ENCODE measurements at places on chromosomes 11 and 22.
A peak's percentile ranks its signal among the peaks of the same experiment; 100 is the strongest.

- DNase-seq, result no peak
Measured at GRCh38 chr11:24240496-24241175, 256.2 kb upstream of the LUZP2 start.

- DNase-seq, result no peak
Measured at GRCh38 chr11:65658174-65659021, 4.3 kb downstream of the RELA start.

DNA sequence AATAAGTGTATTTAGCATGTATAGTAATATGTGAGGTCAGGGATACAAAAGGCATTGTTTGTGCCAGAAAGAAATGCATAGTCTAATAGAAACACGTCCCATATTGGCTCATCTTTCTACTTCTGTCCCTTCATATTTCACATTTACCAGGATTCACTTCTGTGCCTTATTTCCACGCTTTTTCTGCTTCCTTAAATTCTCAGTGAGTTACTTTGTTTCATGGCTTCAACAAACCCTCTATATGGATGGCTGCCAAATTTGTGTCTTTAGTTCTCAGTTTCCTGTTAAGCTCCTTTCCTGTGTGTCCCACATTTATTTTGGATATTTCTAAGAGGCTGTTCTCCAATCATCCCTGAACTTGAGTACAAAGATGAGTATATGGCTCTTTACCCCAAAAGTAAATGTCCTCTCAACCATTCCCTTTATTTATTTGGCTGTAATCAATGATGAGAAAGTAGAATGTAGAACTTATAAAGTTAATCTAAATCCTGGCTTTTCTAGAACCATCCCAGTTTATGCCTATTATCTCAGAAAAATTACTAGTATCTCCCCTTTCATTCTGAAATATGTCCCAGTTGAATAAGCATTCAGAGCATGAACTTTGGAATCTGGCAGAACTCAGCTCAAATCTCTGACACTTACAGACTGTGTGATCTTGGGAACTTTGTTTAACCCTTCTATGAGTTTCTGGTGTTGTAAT, 23.5 kb downstream of the OR8B12 start:
- no peak for DNase-seq

DNA sequence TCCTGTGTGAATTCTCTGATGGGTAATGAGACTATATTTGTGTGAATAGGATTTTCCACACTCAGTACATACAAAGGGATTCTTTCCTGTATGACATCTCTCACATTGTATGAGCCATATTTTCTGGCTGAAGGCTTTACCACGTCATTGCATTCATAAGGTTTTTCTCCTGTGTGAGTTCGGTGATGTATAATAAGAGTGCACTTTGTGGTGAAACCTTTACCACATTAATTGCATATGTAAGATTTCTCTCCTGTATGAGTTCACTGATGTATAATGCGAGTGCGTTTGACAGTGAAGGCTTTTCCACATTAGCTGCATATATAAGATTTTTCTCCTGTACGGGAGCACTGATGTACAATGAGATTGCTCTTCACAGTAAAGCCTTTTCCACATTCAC, 455.4 kb upstream of the CNTN5 start:
- DNase-seq, result peak; percentile 68

GRCh38 chr11:14212986-14213385, 146.0 kb downstream of the RRAS2 start:
- DNase-seq, result no peak

GRCh38 chr11:34614344-34615104, 6.4 kb upstream of the EHF start:
- no peak for DNase-seq

DNA sequence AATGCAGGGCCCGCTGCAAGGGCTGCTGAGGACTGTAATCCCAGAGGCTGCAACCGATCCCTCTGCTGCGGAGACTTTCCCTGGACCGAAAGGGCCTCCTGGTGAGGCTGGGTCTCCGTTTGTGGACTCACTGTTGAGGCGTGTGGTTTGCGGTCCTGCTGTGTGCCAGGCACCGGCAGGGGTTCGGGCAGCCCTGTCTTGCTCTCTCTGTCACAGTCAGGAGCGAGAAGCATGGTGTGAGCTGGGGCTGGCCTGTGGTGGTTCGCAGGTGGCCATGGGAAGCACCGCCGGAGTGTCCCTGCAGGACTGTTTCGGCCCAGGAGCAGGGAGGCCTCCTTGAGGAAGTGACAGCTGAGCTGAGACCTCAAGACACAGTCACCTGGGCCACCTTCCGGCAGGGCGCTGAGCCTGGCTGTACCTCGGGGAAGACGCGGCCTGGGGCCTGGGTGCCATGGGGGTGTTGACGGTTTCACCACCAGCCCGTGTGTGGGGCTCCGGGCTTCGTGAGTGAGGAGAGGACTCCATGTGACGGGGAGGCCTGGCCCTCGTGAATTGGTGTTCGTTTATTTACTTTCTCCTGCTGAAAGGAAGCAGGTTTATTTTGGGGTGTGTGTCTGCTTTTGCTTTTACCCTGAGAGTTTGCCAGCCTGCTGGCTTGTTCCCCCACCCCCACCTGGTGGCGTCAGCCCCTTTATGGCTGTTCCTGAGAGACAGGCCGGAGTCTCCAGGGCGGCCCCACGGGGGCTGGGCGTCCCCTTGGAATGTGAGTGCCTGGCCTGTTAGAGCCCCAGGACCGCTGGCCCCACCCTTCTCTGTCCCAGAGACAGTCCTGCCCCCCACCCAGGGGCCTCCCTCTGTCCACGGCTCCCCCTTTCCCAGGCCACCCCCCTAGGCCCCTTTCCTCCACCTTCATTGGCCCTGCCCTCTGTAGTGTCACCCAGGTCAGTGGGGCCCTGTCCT, 122.5 kb downstream of the KCNQ1OT1 start:
- DNase-seq, result no peak

DNA sequence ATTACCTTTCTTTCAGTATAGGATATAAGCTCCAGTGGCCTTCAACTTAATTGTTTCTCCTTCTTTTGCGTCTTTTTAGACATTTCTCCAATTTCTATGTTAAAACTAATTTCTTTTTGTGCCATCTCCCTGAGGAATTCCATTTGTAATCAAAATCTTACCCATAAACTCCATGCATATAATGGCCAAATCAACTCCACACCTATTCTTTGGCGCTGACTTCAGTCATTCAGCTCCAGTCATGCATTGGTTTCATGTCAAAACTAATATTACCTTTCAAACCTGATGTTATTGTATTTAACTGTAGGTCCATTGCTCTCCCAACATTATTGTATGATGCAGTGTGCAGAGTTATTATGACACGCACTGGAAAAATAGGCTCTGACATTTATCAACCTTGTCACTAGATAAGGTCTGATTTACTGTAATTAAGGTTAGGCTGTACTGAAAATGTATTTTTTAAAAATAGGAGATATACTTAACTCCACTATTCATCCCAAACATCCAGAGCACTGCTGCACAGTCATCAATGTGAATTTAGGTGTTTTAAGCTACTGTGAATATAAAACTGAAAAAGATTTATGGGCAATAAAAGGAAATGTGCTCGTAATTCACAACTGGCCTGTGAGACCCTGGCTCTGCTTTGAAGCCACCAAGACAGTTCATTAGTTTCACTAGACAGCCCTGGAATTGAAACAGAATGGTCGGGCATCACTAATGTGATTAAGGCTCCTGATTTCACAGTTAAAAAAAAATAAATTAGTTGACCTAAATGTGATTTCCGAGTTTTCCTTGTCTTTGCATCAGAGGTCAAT, 180.6 kb upstream of the GRIA4 start:
- DNase-seq, result peak; percentile 76

GRCh38 chr11:73172992-73173656, 31.0 kb upstream of the FCHSD2 start:
- no peak for DNase-seq

DNA sequence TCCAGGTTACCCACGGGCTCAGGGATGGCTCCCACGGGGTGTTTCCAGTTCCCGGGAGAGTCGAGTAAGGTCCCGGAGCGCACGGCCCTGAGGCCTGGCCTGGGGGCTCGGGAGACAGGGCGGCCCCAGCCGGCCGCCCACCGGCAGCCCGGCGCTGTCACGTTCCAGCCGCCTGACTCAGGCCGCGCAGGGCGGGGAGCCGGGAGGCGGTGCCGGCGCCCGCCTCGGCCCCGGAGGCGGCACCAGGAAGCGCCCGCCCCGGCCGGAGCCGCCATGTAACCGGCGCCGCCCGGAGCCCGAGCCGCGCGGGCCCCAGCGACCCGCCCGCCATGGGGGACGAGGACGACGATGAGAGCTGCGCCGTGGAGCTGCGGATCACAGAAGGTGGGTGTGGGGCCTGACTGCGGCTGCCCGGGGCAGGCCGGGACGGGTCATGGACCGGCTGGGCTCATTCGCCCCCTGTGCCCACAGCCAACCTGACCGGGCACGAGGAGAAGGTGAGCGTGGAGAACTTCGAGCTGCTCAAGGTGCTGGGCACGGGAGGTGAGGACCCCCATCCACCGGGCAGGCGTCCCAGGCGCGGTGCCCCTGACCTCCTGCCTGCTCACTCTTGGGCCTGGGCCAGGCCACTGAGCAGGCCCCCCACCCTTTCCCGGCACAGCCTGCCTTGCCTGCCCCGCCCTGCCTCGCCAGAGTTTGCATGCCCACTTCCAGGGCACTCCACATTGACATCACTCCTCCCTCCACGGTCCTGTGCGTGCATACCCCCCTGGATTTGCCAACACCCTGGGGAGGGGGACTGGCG, at the start of gene RPS6KA4:
RPS6KA4 (plus strand) TSS at position 256 of the 805 bp plus-strand sequence; CDS start at position 330, 74 bp downstream.
- DNase-seq, result peak; percentile 78

DNA sequence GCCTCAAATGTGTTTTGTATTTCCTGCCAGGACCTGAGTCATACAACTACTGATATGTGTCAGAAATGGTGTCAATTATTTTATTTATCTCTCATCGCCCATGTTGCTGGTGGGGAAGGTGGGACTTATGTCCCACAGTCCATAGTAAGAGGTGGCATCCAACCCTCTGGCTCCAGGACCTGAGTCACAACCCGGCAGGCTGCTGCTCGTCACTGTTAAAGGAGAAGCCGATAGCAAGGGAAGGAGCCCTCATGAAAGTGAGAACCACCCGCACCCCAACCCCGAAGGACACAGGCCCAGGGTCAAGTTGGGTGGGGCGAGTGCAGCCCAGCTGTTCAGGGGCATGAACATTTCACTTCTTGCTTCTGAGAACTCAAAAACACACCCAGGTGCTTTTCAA, 33.1 kb upstream of the TP53I11 start:
- DNase-seq, result no peak

GRCh38 chr11:11993839-11994238, 14.6 kb downstream of the DKK3 start:
- DNase-seq, result peak; percentile 56

DNA sequence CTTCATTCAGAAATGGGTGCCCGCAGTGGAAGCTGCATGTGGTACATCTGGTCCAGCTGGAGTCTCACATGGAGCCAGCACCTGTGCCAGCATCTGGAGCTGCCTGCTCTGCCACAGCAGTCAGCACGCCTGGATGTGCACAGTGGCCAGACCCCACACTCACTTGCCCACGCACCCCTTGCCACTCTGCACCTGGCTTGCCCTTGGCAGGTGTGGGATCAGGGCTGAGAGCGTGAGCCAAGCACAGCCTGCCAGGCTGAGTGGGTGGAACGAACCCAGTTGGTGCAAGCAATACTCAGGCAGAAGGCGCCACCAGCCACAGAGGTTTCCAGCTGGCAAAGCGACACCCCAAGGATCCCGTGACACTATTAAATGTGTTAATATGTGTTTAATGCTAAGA, 95.5 kb upstream of the AMOTL1 start:
- no peak for DNase-seq

DNA sequence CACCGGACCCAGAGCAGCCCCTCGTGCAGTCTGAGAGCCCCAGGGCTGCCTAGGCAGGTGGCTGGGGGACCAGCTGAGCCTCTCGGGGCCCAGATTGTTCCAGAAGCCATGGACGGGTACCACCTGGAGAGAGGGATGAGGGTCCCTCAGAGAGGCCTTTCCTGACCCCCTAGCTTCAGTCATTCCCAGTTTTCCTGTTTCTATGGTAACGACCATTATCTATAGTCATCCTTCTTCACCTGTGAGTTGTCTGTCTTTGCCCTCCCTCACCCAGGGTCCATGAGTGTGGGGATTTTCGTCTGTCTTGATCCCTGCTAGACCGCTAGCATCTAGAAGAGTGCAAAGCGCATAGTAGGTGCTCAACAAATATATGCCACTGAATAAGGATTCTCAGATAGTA, 76.3 kb upstream of the TCF20 start:
- DNase-seq, result no peak

- DNase-seq, result peak; percentile 97
Measured at GRCh38 chr11:134068829-134069425, at the start of gene JAM3. TSS of gene JAM3 (plus strand) at chr11:134069072. CDS start at chr11:134069084, 12 bp downstream.

- DNase-seq, result no peak
Measured at GRCh38 chr22:20802452-20802851, 28.5 kb downstream of the SERPIND1 start.

GRCh38 chr11:86488553-86488952, 113.9 kb downstream of the CCDC81 start:
- peak; percentile 33 for DNase-seq

DNA sequence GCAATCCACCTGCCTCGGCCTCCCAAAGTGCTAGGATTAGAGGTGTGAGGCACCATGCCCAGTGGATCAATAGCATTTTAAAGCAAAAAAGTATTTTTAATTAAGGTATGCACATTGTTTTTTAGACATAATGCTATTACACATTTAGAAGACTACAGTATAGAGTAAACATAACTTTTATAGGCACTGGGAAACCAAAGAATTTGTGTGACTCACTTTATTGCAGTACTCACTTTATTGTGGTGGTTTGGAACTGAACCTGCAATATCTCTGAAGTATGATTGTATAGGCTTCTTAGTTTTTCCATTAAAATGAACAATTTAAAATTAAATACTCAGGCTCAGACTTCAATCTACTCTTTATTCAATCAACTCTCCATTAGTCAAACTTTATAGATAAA, 17.5 kb upstream of the CD3E start:
- no peak for DNase-seq

GRCh38 chr22:45163099-45163450, 650 bp upstream of the NUP50 start:
- DNase-seq, result peak; percentile 71

DNA sequence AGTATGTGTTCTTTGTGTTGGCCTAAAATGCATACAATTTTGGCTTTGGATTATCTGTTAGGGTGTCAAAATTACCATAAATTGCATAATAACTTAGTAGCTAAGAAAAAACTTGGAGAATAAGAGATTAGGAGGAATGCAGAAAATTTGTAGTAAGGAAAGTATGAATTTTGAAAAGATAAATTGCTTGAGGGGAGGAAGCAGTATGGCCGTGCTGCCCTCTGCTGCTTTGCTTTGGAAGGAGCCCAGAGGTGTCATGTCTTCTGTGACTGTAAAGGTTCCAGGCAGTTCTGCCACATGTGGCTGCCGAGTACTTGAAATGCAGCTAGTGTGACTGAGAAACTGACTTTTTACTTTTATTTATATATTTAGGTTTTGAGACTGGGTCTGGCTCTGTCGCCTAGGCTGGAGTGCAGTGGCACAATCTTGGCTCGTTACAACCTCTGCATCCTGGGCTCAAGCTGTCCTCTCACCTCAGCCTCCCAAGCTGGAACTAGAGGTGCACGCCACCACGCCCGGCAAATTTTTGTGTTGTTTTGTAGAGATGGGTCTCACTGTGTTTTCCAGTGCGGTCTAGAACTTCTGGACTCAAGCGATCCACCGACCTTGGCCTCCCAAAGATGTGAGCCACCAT, 1.8 kb downstream of the ADSL start:
- DNase-seq, result peak; percentile 64

GRCh38 chr11:75582895-75583717, 21.1 kb downstream of the SERPINH1 start:
- peak; percentile 94 for DNase-seq

- peak; percentile 28 for DNase-seq
Measured at GRCh38 chr11:19595840-19596751, 116.5 kb upstream of the NAV2 start.

GRCh38 chr11:108302121-108302785, 79.4 kb downstream of the ATM start:
- DNase-seq, result no peak

Measured in eye (tissue), 1 donor.